Hematopoietic multipotent progenitor cell treated with erythropoietin and hydrocortisone succinate and interleukin-3 and kit ligand, for 4 days (in vitro differentiated cells): ENCODE measurements at places on chromosomes 11 and 22.

DNA sequence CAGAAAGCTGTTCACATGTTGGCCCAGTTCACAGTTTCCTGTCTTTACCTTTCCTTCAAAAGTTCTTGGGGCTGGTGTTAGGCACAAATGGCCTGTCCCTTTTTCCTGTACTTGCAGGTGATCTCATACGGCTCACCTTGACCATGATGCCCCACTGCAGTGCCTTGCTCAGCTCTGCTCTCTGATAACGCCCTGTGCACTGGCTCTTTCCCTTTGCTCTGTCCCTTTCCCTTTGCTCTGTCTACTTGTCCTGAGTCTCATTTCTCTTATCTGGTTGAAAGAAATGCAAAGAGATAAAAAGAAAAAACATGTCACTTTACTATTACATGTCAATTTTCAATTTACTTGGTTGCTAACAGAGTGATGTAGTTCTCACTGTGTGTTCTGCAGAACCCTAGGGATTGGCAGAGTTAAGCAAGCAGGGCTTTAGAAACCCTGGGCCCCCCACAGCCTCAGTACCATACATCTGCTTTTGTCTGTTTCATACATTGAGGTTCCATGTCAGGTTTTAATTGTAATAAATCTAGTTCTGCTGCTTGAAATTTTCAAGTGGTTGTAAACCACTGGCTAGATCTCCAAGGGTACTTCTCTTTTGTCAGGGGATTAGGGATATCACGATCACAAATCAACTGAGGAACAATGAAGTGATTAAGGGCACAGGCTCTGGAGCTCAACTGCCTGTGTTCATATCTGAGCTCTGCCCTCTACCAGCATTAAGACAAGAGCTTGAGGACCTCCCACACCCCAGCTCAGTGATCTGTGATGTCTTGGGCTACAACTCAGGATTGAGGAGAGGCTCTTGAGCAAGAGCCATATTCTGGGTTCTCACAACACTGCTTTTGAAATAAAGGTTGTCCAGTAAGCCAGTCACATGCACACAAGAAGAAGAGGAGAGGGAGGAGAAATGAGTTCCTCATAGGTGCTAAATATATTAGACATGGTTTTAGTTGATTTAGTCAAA lies 16.3 kb upstream of the SORL1 start:
- peak; percentile 48 for DNase-seq

GRCh38 chr11:26958005-26958701 lies 35.8 kb upstream of the FIBIN start:
- no peak for DNase-seq

DNA sequence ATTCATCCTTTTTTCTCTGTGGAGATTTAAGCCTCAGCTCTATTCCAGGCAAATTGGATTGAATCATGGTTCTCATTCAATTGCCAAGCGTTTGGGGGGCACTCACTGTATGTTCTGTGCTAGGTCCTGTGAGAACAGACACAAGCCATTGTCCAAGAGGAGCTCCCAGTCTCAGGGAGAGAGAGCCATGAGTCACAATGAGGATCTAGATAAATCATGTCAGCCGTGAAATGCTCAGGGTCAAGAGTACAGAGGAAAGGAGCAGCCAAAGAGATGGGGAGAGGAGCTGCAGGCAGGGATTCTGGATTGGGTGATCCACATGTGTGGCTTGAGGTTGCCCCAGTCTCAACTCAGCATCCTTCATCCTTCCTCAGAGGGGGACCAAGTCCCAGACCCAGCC lies 93.6 kb downstream of the FEZ1 start:
- no peak for DNase-seq

GRCh38 chr11:103844327-103845215 lies 191.9 kb upstream of the DDI1 start:
- DNase-seq: no peak

GRCh38 chr11:93323747-93324146 lies 6.8 kb upstream of the DEUP1 start:
- DNase-seq: no peak

DNA sequence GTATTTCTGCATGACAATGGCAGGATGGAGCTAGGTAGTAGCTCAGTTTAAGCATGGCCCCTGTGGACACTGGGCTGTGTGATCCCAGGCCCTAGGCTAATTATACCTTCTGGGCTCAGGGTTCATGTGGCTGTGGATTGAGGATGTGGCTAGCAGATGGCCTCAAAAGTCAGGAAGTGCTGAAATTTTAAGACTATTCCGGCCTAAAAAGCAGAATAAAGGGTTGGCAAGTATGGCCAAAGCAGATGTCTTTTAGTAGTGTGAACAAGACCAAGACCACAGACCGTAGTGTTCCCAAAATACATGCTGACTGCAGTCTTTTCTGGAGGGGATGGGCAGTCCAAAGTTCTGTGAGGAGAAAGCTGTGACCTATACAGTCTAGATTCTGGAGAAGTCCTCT lies 115.7 kb upstream of the RAG2 start:
- DNase-seq: peak; percentile 37

DNA sequence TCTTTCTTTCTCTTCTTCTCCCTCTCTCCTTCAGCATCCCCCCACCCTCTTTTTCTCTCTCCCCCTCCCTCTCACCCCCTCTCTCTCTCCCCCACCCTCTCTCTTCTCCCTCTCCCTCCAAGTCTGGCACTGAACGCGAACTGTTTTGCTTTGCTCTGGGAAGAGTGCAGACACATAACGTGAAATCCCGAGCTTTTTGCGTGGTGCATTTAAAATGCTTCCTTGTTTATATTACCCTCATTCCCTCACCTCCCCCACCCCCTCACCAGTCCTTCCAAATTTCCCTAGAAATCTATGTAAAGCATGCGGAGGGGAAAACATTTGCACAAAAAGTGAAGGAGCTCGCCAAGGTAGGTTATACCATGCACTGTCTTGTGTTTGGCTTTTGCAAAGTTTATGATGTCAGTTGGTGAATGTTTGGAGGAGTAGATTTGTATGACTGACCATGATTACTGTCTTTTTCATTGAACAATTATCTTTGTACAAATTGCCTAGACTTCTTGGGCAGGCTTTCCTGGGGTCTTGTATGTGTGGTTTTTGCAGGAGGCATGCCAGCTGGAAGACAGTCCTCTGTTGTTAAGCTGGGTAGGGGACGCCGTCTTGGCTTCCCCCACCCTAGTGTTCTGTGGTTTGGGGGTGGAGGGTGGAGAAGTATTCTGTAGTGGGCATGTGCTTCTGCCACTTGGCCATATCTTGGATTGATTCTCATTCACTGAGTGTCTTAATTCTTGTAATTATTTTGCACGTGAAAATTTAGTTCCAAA lies 123.7 kb upstream of the HSD17B12 start:
- no peak for DNase-seq

DNA sequence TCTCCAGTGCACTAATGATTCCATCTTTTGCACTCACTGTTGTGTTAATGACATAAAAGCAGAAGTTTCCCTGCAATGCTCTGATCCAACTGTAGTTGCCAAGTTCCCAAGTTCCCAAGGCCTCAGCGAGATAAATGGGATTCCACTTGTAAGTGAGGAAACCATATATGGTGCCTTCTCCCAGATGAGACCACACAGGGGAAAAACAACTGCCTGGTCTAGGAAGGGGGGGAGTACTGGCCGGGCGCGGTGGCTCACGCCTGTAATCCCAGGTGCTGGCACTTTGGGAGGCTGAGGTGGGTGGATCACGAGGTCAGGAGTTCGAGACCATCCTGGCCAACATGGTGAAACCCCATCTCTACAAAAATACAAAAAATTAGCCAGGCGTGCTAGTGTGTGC lies 23.3 kb upstream of the RELA start:
- no peak for DNase-seq

DNA sequence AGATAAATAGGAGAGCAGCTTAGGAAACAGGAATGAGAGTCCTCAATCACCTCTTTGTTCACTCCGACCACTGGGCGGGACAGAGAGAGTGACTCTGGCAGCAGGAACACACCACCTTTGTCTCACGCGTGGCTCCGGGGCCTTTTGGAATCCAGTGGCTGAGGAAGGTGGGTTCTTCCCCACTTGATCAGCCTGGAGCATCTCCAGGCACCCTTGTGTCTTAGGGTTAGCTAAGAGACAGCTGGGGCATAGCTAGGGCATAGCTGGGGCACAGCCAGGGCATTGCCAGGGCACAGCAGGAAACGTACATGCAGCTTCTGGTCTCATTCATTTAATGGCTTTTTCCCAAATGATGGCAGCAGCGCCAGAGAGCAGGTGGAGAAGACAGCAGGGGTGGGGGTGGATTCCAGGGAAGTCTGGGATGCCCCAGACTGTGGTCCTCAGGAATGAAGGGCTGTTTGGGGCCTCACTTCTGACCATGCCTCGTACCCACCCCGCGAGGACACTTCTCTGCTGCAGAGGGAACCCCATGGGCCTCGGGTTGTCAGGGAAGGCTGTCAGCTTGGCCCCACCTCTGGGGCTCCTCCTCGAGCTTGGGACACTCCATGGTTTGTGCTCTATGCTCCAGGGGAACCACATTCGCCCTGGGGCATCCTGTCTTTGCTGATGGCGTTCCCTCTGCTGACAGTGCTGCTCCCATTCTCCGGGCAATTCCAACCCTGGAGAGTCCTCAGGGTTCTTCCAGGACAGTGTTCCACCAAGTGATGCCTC lies 30.4 kb upstream of the SHANK2 start:
- no peak for DNase-seq

DNA sequence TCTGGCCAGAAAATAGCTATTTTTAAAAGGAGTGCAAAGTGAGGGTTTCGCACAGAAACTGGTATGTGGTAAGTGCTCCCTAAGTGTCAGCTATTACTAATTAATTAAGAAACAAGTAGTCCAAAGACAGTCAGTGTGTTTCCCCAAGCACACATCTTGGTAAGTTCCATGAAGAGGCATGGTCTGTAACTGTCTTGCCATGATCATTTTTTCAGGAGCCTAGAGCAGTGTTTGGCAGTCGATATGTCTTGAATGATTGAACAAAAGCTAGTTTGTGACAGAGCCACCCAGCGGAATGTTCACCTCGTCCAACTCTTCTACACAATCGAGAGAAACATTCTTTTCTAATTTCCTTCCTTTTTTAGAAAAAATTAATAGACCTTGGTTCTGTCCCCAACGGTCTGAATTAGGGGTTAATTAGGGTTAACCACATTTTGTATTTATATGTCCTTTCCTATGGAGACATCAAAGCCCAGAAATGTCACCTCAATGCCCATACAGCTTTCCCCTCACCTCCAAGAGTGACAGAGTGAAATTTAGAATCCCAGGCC lies 57.6 kb upstream of the FTH1 start:
- peak; percentile 60 for DNase-seq

DNA sequence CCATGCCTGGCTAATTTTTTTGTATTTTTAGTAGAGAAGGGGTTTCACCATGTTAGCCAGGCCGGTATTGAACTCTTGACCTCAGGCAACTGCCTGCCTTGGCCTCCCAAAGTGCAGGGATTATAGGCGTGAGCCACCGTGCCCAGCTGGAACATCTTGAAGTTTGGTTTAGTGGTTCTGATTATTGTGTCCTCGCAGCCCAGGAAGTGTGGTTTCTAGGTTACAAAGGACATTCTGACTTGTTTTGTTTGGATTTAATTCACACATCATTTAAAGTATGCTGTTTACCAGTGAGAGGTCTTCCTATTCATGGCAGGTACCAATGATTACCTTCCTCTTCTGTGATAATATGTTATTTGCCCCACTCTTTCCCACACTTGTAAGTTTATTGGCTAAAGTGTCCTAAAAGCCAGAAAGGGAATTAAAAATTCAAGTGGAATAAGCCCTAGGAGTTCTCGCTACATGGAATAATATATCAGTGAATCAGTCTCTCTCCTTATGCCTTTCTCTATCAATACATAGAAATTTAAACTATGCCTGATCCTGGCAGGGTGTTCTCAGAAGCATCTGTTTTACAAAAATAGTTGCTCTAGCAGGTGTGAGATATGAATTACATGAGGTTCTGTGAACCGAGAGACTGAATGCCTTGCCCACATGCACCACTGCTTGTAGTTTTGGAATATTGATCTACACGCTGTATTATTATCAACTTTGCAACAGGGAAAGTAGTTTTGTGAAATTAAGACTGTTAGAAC lies 263.1 kb downstream of the DDX10 start:
- DNase-seq: no peak

DNA sequence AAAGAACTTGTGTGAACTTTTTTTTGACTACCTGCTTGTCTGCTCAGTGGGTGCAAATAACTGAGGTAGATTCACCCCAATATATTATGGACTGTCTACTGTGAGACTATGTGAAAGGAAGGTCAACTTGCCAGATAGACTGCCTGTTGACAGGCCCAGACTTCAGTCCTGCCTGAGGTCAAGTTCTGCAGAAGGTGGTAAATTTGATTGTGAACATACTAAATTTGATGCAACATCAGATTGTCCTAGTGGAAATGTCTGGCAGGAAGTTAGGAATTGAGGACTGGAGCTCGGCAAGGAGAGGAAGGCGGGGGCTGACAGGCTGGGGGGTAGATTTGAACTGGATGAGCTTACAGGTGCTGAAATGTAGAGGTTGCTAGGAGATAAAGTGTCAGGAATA lies 140.7 kb downstream of the TTC28 start:
- DNase-seq: no peak

DNA sequence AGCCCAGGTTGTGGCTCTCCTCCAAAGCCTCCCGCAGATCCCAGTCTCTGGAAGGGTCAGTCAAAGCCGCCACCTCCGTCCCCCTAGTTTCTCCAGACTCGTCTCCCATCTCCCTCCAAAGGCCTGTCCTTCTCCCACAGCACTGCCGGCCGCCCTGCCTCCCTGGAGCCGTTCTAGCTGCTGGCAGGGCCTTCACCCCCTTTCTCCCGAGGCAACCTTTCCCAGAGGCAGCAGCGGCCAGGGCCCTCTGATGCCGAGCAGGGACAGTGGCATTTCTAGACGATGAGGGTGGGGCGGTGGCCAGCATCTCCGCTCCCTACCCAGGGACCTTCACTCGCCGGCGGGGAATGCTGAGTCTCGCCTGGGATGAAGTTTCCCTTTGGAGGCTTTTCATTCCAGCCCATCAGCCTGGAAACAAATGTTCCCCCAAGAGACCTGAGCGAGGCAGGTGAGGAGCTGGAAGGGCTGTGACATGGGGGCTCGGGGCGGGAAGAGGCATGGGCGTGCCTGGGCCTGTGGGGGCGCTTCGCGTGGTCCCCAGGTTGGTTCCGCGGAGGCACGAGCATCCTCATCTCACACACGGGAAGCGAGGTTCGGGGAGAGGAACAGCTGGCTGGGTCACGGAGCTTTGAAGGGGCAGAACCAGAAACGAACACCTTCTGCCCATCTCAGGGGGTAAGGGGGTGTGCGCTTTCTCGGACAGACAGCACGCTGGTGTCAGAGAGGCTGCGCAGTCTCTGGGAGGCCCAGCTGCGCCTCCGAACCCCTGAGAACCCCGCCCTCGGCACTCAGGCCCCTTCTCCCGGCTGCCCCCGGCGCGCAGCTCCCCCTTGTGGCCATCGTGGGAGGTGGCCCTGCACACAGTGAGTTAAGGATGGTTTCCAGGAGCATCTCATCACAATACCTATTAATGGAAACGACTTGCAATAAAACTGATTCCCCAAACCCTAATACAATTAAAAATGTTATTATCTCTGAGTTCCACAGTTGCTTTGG lies 18.1 kb upstream of the KLHL35 start:
- peak; percentile 45 for DNase-seq
